ENCODE measurements at places on chromosomes 5 and 9.

GRCh38 chr9:120889606-120890271 is 12.8 kb upstream of the PHF19 start:
- DNase-seq, result no peak

DNA sequence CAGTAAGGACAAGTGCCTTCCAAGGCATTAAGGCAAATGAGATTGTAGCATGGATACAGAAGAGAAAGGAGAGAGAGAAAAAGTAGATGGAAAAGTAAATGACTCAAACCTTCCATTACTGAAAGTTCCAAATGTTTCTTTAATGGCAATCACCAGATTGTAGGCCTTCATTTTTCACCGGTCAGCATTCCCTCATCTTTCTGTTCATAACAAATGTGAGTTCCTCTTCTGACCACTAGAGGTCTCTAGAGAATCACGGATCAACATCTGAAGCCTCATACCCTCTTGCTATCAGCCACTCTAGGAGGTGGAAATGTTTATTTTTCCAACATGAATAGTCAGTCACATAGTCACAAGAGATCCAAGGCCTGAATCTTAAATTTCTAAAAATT is 73.6 kb upstream of the RPS23 start:
- no peak for DNase-seq

GRCh38 chr5:56303511-56303910 is 70.4 kb upstream of the ANKRD55 start:
- no peak for DNase-seq

GRCh38 chr9:105458404-105458803 is 10.6 kb downstream of the FSD1L start:
- no peak for DNase-seq

DNA sequence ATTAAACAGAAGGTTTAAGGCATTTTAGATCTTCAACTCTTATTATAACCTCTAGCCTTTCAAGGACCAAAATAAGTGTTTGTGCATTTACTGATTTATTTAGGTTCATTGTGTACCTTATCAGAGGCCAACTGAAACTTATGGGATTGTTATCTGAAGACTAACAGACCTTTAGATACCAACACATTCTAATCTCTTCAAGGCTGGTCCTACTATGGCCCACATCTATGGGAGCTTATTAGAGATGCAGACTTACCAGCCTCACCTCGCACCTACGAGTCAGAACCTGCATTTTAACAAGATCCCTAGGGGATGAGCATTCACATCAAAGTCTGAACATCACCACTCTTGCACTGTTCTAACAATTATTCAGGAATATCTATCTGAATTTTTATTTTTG is 1.9 kb downstream of the IARS1 start:
- no peak for DNase-seq

GRCh38 chr9:20405078-20405477 is 217.2 kb downstream of the MLLT3 start:
- no peak for DNase-seq

DNA sequence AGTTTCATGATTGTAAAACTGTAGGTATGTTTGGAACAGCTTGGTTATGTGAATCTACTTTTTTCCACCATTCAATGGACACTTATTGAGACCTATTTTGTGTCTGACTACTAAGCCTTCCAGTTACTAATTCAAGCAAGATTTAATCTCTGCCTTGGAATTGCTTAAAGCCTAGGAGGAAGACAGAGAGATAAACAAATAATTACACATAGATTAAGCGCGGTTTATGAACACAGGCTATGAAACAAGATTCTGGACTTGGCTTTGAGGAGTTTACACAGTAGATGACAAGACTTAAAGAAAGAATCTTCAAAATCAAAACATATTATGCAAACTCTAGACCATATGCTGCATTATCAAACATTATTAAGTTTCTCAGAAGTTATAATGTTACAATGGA is 340.4 kb downstream of the RASEF start:
- no peak for DNase-seq

- DNase-seq, result no peak
Observed at GRCh38 chr5:132370181-132370970, 866 bp downstream of the SLC22A5 start.

- DNase-seq, result no peak
Observed at GRCh38 chr5:386432-387341, 56.3 kb upstream of the EXOC3 start.

DNA sequence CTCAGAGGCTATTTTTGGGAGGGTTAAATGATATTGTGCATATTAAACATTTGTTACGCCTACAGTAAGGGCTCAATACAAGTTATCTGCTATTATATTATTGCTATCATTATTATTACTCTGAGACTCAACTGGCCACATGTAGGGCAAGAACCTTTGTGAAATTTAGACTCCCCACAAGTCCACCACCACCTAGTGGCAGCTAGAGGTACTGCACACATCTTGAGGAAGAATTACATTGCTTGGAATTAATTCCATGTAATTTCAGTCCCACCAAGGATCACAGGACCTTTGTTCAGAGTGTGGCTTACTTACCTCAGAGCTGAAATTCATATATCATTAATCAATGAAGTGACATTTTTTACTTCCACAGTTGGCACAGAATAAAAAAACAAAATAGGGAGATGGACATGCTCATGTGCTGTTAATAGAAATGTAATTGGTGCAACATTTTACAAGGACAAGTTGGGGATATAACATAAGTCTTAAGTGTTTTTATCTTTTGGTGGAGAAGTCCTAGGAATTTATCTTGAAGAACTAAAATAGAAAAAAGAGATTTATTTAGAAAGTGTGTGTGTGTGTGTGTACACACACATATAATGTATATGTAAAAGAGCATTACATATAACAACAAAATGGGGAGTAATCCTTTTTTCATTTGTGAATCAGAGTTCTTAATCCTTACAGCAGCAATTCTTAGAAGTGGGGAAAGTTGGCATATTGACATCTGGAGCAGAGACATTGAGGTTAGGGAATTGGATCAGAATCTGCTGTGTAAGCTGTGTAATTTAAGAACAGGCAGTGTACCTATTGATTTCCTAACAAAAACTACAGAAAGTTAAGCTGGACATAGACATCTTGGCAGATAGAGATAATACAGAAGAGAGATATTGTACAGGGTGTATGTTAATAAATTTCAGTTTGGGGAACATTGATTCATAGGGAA is 11.2 kb downstream of the MSANTD3 start:
- peak; percentile 44 for DNase-seq

GRCh38 chr5:133343196-133343595 is 269.1 kb downstream of the FSTL4 start:
- DNase-seq, result no peak

- no peak for DNase-seq
Observed at GRCh38 chr5:123651234-123651633, 139.3 kb downstream of the CSNK1G3 start.

GRCh38 chr9:69740872-69741505 is 18.8 kb downstream of the PTAR1 start:
- no peak for DNase-seq

- no peak for DNase-seq
Observed at GRCh38 chr5:106392766-106393165, 1278.0 kb downstream of the EFNA5 start.

DNA sequence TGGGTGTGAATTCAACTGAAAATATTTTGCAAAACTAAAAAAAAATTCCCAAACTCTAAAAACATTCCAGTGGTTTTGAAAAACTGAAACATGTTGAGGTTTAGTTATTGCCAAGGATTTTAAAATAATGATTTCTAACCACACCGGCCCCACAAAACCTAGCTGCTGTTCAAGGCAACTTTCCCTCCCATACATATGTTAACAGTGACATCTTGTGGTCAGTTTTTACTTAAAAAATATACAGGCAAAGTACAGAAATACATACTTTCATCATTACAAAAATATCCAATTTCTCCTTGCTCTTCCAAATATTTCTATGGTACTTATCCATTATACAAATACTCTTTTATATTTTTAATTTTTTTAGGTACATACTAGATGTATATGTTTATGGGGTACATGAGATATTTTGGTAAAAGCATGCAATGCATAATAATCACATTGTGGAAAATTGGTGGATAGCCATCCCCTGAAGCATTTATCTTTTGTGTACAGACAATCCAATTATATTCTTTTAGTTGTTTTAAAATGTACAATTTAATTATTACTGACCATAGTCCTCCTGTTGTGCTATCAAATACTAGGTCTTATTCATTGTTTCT is 34.4 kb upstream of the MRPS30 start:
- no peak for DNase-seq

- no peak for DNase-seq
Observed at GRCh38 chr9:137919649-137920141, 42.1 kb downstream of the CACNA1B start.

- no peak for DNase-seq
Observed at GRCh38 chr5:1442222-1443145, 2.8 kb downstream of the SLC6A3 start.

DNA sequence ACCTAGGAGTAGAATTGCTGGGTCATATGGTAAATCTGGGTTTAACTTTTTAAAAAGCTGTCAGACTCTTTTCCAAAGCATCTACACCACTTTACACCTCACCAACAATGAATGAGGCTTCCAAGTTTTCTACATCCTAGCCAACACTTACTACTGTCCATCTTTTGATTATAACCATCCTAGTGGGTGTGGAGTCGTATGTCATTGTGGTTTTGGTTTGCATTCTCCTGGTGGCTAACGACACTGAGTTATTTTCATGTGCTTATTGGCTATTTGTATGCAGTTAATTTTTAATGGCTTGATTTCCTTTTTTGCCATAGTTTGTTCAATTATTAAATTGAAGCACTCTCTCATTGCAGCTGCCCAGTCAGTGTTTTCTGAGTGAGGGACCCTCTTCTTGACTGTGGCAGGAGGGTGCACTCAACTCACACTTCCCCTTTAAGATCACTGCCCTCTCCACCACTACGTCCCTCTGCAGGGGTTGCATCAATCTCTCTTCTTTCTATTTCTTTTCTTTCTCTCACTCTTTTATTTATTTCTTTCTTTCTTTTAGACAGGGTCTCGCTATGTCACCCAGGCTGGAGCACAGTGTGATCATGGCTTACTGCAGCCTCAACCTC is 182.3 kb downstream of the C9orf152 start:
- DNase-seq, result no peak

- DNase-seq, result peak; percentile 10
Observed at GRCh38 chr9:133534346-133535291, at the start of gene ADAMTSL2. Gene ADAMTSL2 (plus strand): TSS chr9:133534704. CDS start chr9:133536713, 2,009 bp downstream.

DNA sequence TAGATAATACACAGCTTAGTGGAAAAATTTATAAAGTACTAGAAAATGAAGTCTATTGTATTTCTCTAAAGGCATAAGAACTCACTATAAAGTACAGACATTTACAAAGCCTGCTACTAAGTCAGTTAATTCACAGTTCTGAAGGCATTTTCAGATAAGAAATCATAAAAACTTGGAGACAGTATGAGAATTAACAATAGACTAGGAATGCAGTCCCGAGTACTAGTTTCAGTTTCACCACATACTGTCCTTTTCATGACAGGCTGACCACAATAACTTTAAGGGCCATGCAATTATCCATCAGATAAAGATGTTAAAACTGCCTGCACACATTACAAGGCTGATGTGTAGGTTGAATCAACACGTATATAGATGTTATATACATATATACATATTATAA is 362.6 kb upstream of the SMC2 start:
- DNase-seq, result no peak

DNA sequence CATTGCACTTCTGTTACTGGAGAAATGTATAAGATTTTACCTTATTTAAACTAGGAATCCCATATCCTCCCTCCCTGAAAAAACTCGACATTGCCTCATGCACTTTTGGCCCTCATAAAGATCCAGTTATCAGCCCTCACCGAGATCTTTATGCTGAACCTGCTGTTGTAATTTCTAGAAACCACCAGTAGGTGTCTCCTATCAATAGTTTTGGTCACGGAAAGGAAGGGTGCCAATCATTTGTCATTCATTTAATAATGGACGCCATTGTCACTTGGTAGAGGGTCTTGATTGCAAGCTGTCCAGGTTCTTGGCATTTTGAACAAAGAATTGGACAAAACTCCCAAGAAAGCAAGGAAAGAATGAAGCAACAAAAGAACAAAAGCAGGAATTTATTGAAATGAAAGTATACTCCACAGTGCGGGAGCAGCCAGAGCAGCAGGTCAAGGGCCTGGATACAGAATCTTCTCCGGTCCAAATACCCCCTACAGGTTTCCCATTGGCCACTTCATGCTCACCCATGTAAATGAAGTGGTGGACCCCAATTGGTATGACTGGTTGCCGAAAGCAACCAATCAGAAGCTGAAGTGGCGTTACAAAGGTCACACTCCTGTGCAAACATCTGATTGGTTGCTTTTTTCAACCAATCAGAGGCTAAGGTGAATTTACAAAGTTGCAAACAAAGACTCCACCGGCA is 524.3 kb downstream of the PSAT1 start:
- DNase-seq, result no peak

- DNase-seq, result no peak
Observed at GRCh38 chr5:133782736-133783135, 170.4 kb upstream of the FSTL4 start.

- DNase-seq, result peak; percentile 64
Observed at GRCh38 chr9:95494416-95495371, 22.1 kb downstream of the PTCH1 start.

- no peak for DNase-seq
Observed at GRCh38 chr5:56595566-56595965, 219.8 kb upstream of the MAP3K1 start.

GRCh38 chr9:124266826-124267201 is 9.1 kb downstream of the NEK6 start:
- no peak for DNase-seq

All from stimulated activated CD4-positive, alpha-beta T cell treated with anti-CD3 and anti-CD28 coated beads, TNF-alpha, amount 100 ng/mL, for 24 hours (primary cell).